ENCODE measurements at places on chromosomes 1 and 21. TPM values are rescaled to one million over a fixed set of nuclear protein-coding genes. Genes with fewer than 3 reads are reported as not detected.

The PPT1 gene
- total RNA-seq, result 65.3 TPM

The LIPI gene
- not detected for total RNA-seq

The CLCA4 gene
- total RNA-seq, result not detected

The USF1 gene
- 72.8 TPM for total RNA-seq

The UTS2 gene
- not detected for total RNA-seq

The CFAP141 gene
- total RNA-seq, result not detected

The CD5L gene
- total RNA-seq, result not detected

The CLCNKA gene
- total RNA-seq, result not detected

The MCOLN2 gene
- not detected for total RNA-seq

The GPBP1L1 gene
- 128 TPM for total RNA-seq

The MAN1C1 gene
- 6.2 TPM for total RNA-seq

The CR1 gene
- not detected for total RNA-seq

The C4BPA gene
- total RNA-seq, result not detected

The TNNI3K gene
- 0.10 TPM for total RNA-seq

The CTSK gene
- 2.0 TPM for total RNA-seq

The MAP3K21 gene
- 0.19 TPM for total RNA-seq

The LENEP gene
- 1.3 TPM for total RNA-seq

The PAPPA2 gene
- total RNA-seq, result 0.29 TPM

The EXO1 gene
- 11.9 TPM for total RNA-seq

The FOXD3 gene
- total RNA-seq, result not detected

The IGSF8 gene
- total RNA-seq, result 7.8 TPM

The SLC37A1 gene
- total RNA-seq, result 13.7 TPM

The AMY2A gene
- total RNA-seq, result not detected

The TMPRSS15 gene
- total RNA-seq, result not detected

The KCNT2 gene
- total RNA-seq, result 2.0 TPM

The RSPH1 gene
- total RNA-seq, result not detected

The NT5C1A gene
- not detected for total RNA-seq

The NFASC gene
- under 0.01 TPM for total RNA-seq

The EXO5 gene
- 9.5 TPM for total RNA-seq

The GPR37L1 gene
- total RNA-seq, result not detected

The PRR9 gene
- not detected for total RNA-seq

The FAM3B gene
- total RNA-seq, result not detected

The S100A8 gene
- total RNA-seq, result not detected

The HCRTR1 gene
- 1.3 TPM for total RNA-seq

The ARHGEF16 gene
- 1.1 TPM for total RNA-seq

The GMEB1 gene
- 12.1 TPM for total RNA-seq

The COL24A1 gene
- not detected for total RNA-seq

The PRRX1 gene
- total RNA-seq, result 0.98 TPM

The FOXD2 gene
- 0.33 TPM for total RNA-seq

The KRTAP10-2 gene
- total RNA-seq, result not detected

The TRAPPC10 gene
- total RNA-seq, result 30.8 TPM

The LDLRAP1 gene
- 23.8 TPM for total RNA-seq

The ZNF697 gene
- total RNA-seq, result 24.5 TPM

The LMOD1 gene
- under 0.01 TPM for total RNA-seq

The CELA2B gene
- total RNA-seq, result not detected
